Endodermal cell (in vitro differentiated cells): ENCODE measurements at places on chromosomes 6 and 20. TPM values are rescaled to one million over a fixed set of nuclear protein-coding genes. Genes with fewer than 3 reads are reported as not detected.

DNA sequence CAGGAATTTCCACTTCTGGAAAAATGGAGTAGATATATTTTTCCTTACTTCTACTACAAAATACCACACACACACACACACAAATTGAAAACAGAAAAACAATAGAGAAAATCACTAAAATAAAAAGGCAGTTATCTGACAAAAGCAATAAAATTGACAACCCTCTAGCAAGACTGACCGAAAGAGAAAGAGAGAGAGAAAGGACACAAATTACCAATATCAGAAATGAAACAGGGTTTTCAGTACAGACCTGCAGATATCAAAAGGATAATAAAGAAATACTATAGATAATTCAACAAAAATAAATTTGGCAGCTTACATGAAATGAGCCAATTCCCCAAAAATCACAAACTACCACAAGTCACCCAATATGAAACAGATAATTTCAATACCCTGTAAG lies 104.7 kb downstream of the OPRM1 start:
- no peak overlapping the region for H3K4me3 ChIP-seq
- no peaks in the 10 kb centered on the region for H3K36me3 ChIP-seq
- no peaks in the 10 kb centered on the region for H3K4me1 ChIP-seq
- H3K27me3 ChIP-seq = no peaks in the 10 kb centered on the region
- H3K27ac ChIP-seq = no peak overlapping the region

DNA sequence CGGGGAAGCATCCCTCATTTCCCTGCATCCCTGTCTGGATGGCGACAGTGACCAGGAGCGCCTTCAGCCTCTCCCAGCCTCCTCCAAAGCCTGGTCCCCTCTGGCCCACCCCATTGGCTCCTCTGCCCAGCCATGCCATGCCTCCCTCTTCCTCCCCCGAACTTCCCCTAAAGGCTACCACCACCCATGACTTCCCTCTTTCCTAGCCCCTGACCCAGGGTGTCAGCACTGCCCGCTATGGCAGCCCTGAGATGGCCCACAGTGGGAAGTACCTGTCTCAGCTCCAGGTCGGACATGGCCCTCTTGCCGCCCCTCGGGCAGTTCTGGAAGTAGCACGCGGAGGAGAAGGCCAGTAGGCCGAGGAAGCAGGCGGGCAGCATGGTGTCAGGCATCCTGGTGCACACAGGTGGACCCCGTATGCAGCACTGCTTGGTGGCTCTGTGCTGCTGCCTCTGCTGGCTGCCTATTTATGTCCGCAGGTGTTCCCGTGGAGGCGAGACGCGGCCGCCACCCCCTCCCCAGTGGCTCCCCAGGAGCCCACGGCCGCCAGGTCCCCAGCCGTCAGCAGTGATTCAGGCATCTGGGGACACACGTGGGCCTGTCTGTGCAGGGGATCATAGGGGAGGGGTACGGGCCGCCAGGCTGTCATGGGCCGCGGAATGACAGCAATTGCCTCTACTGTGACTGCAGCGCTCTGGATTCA lies at the start of gene AVP:
AVP (minus strand) TSS at position 442 of the 703 bp plus-strand sequence; CDS start at position 392, 50 bp downstream.
- no peak within 1 kb of the TSS for H3K27ac ChIP-seq
- H3K4me1 ChIP-seq = no peaks in the 10 kb centered on the region
- no peak within 1 kb of the TSS for H3K4me3 ChIP-seq
- H3K36me3 ChIP-seq = no peaks in the 10 kb centered on the region

DNA sequence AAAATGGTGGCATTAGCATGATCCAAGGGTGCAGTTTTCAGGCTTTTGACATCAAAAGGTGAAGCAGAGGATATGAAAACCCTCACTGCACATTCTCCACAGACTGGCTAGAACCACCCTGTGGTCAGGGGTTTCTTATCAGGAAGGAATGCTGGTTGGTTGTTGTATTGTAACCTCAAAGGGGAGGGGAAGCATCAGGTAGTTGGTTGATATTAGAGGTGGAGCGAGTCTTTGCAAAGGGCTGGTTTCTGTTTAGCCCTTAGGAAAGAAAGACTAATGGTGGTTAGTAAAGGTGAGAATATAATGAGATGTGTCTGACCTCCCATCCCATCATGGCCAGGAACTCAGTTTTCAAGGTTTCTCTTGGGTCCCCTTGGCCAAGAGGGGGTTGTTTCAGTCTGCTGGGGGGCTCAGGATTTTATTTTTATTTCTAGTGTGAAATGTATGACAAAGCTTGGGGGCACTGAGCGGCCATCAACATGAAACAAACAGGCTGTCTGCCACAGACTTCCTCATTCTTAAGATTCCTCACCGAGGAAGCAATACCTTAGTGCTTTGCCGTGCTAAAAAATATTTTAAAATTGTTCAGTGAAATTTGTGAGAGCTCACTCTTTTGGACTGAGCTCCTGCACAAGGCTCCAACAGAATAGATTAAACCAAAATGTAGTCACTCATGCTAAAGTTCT lies 47.5 kb upstream of the PROKR2 start:
- H3K27ac ChIP-seq = no peak overlapping the region
- H3K4me3 ChIP-seq = no peak overlapping the region
- H3K4me1 ChIP-seq = no peaks in the 10 kb centered on the region
- no peak for DNase-seq
- no peaks in the 10 kb centered on the region for H3K36me3 ChIP-seq

- H3K27ac ChIP-seq = peak overlapping the region; percentile 70
- peak; percentile 89 for DNase-seq
- peak overlapping the region; percentile 87 for H3K4me3 ChIP-seq
- H3K27me3 ChIP-seq = no peaks in the 10 kb centered on the region
- H3K4me1 ChIP-seq = no peaks in the 10 kb centered on the region
Measured at GRCh38 chr20:52191916-52192718, 538 bp upstream of the ZFP64 start.

GRCh38 chr6:43516367-43516696 lies 394 bp downstream of the YIPF3 start:
- DNase-seq = no peak
- peak overlapping the region; percentile 70 for H3K27ac ChIP-seq
- H3K4me1 ChIP-seq = peaks cover 6% of the 10 kb centered on the region
- H3K4me3 ChIP-seq = peak overlapping the region; percentile 100
- H3K36me3 ChIP-seq = peaks cover 65% of the 10 kb centered on the region

NT5E gene
- total RNA-seq = 0.29 and 0.33 TPM in 2 replicates

- no peaks in the 10 kb centered on the region for H3K27me3 ChIP-seq
- peak; percentile 36 for DNase-seq
Measured at GRCh38 chr6:161369339-161369738, 95.5 kb upstream of the AGPAT4 start.

DNA sequence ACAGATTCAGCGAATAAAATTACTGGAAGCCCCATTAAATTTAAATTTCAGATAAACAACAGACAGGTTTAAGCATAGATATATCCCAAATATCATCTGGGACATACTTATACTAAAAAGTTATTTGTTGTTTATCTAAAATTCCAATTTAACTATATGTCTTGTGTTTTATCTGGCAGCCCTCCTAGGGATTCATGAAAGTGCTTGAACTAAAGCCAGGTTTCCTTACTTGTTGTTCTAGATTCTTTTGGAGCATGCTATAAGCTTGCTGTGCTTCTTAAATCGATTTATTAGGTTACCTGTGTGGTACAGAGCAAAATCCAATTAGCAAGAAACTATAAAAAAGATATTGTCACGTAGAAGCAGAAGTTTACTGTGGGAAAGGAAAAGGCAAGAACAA lies 202.5 kb upstream of the GMDS start:
- H3K4me1 ChIP-seq = no peaks in the 10 kb centered on the region
- no peak overlapping the region for H3K27ac ChIP-seq
- H3K36me3 ChIP-seq = no peaks in the 10 kb centered on the region
- H3K27me3 ChIP-seq = peaks cover 13% of the 10 kb centered on the region
- H3K4me3 ChIP-seq = no peak overlapping the region

TAF4 gene
- 26.7 and 39.9 TPM in 2 replicates for total RNA-seq

- no peaks in the 10 kb centered on the region for H3K27me3 ChIP-seq
- H3K27ac ChIP-seq = no peak overlapping the region
- no peaks in the 10 kb centered on the region for H3K4me1 ChIP-seq
- H3K36me3 ChIP-seq = no peaks in the 10 kb centered on the region
- DNase-seq = no peak
- no peak overlapping the region for H3K4me3 ChIP-seq
Measured at GRCh38 chr20:23231561-23232218, 118.9 kb upstream of the NXT1 start.

GRCh38 chr20:1700990-1701389 lies 43.4 kb upstream of the SIRPG start:
- no peak overlapping the region for H3K27ac ChIP-seq
- no peaks in the 10 kb centered on the region for H3K27me3 ChIP-seq
- no peaks in the 10 kb centered on the region for H3K36me3 ChIP-seq
- no peak for DNase-seq
